Natural killer cell (primary cell): ENCODE measurements at places on chromosomes 1 and 21.
A peak's percentile ranks its signal among the peaks of the same experiment; 100 is the strongest.

DNA sequence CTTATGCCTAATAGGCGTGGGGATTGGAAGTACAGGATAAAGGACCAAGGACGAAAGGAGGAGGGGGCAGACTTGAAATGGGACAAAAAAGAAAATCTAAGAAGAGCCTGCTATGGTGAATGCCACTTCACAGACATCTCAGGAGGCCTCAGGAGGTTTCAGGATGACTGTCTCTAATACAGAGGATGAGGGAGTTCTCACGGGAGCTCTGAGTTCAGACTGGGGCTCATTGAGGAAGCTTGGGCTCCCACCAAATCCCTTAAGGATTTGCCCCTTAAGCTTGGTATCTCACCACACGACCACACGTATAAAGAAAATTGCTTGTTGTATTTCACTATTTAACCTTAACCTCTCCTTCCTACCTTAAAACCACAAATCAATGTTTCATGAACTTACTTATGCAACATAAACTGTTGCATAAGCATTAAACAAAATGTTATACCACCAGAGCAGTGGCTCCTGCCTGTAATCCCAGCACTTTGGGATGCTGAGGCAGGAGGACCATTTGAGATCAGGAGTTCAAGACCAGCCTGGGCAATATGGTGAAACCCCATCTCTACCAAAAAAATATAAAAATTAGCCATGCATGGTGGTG is 12.4 kb downstream of the SLC30A1 start:
- no peak for DNase-seq

- peak; percentile 39 for DNase-seq
Observed at GRCh38 chr21:18155508-18156193, 89.0 kb upstream of the CHODL start.

GRCh38 chr21:28142697-28143096 is 850.0 kb downstream of the LTN1 start:
- DNase-seq, result no peak

GRCh38 chr1:223022641-223023473 is 120.2 kb downstream of the TLR5 start:
- no peak for DNase-seq

DNA sequence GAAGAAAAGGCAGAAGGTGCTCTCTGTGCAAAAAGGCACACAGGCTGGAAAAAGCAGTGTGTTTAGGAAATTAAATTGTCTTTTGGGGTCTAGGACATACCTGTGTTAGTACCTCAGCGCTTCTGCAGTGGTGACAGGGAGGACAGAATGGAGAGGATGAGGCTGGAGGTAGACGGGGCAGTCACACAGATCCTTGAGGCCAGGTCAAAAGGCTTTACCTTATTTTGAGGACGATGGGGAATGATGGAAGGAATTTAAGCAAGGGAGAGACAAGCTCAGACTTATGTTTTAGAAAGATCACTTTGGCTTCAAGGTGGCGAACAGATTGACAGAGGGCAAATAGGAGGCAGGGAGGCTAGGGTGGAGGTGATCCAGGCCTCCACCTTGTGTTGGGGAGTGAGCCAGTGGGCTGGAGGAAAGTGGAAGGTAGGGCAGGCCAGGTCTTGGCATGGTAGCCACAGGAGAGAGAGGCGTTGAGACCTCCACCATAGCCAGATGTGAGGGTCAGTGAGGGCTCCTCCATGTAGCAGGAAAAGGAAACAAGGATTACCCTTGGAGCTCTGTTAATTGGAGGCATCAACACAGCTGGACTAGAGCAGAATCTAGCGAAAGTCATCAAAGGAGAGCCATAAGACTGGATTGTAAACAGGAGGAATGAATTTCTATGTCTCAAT is 4.2 kb downstream of the CYP4B1 start:
- no peak for DNase-seq

DNA sequence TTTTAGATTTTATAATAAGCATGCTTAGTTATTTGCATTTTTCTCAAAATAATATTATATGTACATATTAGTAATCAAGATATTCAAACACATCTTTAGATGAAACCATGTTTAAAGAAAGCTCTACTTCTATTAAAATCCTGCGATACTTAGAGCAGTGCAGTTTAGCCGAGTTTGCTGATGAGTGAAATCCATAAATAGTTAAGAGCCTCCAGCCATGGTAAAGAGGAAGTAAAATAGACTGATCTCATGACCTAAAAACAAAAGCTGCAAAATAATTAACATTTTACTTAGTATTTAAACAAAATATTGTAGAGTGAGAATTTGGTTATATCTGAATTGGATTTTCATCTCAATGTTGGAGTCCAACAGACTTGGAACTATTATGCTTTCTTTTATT is 147.4 kb upstream of the NRIP1 start:
- no peak for DNase-seq

GRCh38 chr1:92921031-92922023 is 39.9 kb downstream of the DIPK1A start:
- no peak for DNase-seq
